ENCODE measurements at places on chromosomes 3 and 15.

- no peak for DNase-seq
These were observed 338.6 kb upstream of the POU1F1 start for GRCh38 chr3:87614998-87615397.

DNA sequence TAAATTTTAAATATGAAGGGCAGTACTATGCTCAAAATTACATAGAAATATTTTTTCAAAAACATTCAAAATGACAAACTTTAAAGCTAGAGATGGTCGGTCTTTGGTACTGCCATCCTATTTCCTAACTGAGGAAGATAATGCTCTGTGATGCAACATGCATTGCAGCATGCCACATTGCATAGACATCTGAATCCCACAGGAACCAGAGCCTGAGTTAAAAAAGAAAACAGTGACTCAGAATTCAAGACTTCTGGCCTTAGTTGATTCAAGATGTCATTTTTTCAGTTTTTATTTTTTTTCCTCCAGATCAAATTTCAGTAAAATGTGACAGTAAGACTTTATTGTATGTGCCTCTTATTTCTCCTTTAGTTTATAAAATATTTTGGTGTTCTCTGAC is 33.1 kb downstream of the TP63 start:
- DNase-seq, result no peak

DNA sequence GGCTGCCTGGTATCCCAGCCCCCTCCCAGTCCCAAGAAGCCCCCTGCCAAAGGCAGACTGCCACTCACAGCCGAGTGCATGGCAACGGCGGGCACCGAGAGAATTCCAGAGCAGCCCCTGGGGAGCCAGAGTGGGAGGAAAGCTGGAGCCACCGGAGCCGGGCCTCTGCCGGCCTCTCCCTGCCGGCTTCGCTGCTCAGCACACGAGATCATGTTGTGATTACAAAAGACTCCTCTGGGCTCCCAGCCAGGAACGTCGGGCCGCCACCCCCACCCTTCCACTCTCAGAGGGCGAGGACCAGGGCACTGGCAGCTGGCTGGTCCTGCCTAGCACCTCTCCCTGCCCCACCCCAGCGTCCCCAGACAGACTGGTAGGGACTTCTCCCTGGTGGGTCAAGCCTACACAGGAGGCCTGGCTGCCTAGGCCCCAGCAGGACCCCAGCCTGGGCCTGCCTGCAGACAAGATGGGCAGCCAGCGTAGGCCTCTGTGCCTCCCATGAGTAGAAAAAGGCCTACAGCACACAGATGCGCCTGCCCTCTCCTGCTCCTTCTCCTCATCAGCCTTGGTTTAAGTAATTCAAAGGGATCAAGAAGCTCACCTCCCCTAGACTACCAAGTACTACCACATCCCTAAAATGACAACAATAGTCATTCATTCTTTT is at the start of gene CCDC9B:
Gene CCDC9B, minus strand, starts transcription at position 200 of the 661 bp plus-strand sequence. Its CDS starts 120 bp downstream, at position 80.
- peak; percentile 74 for DNase-seq

GRCh38 chr3:62117903-62118548 is 255.3 kb downstream of the FEZF2 start:
- DNase-seq, result no peak

GRCh38 chr3:46656778-46657556 is 36.5 kb downstream of the ALS2CL start:
- DNase-seq, result no peak

DNA sequence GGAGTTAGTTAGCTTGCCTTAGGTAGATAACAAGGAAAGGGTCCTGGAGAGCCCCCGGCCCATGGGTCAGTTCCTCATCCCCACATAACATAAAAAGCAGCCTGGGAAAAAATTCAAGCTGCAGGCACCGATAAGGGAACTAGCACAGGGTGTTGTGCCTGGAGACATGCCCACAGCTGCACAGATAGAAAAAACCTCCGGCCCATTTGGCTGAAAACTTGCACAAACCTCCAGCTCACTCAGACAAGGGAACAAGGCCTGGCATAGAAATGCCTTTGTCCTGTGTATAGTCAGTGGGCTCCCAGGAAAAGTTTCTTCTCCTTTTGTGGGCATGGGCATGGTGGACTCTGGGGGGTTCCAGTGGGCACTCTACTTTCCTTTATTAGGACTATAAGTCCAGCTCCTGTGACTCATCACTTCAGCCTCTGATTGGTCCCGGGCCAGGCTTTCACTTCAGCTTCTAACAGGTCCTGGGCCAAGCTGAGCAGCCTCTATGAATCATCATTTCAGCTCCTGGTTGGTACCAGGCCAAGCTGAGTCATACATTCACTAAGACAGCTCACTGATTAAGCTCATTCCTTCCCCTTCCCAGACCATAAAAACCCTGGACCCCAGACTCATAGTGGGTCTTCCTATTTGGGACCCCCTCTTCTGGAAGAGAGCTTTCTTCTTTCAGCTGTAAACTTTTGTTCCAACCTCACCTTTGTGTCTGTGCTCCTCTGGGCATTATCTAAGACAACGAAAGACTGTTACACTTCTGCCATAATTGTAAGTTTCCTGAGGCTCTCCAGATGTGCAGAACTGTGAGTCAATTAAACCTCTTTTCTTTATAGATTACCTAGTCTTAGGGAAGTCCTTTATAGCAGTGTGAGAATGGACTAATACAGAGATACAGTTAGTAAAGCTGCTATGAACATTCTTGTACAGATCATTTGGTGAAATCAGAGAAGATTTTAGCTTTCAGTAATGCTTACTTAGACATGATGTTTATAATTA is 348.0 kb upstream of the DPPA4 start:
- DNase-seq, result peak; percentile 45

DNA sequence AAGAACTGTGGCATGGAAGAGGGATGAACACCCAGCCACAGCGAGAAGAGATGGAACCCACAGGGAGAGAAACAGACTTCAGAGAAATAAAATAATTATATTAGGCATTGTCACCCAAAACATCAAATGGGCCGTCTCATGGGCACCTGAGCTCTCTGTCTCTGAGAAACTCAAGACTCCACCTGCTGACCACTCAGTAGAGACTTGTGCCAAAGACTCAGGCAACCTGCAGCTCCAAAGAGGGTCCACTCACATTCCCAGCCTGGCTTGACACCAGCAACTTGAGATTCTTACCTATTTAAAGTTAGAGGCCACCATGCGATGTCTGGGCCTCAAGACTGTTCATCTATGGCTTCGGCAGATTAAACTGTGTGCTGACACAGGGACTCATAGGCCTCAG is 12.0 kb downstream of the SEMA5B start:
- no peak for DNase-seq

DNA sequence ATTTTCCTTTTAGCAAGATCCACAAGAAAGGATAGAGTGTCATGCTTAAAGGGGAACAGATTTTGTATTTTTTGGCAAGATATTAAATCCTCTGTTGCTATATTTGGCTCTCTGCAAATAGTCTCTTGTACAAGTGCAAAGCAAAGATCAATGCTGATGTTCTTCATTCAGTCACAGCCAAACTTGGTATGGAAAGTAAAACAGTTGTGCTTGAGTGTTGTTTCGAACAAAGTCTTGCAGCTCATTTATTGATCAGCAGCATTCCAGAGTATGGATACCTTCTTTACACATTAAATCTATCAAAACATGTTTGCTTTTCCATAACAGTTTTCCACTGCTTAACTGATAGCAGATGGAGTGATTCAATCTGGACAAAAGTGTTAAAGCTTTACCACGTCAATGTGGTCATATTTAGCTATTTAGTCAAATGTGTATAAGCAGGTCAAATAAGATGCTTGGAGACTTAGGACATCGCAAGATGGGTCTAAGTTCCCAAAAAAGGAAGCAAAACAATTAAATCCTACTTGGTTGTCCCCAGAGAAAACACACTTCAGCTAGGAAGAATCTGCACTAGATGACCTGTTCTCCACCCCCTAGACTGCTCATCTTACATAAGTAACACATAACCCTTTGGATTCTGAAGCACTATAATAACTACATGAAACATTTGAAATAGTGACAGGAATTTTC is 52.4 kb downstream of the VGLL3 start:
- DNase-seq, result no peak

GRCh38 chr3:128360705-128361271 is 105.9 kb downstream of the DNAJB8 start:
- DNase-seq, result no peak

- DNase-seq, result no peak
These were observed 70.6 kb downstream of the GAP43 start for GRCh38 chr3:115693868-115694267.

DNA sequence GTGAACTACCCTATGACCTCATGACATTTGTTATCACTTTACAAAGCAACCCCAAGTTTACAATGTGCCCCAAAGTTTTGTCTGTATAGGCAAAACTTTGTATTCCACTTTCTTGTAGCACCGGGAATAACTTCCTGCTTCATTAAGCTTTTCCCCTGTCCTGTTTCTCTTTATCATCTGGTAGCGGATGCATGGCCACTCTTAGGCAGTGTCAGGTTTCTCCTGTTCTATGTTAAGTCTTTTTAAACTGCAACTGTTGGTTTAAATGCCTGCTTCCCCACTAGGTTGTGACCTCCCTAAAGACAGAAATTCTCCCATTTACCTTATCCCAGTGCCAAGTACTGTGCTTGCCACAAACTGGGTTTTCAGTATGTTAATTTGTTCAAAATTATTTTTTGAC is 433.6 kb upstream of the DPH6 start:
- no peak for DNase-seq

- DNase-seq, result no peak
These were observed 33.9 kb downstream of the GRK7 start for GRCh38 chr3:141796889-141797781.

- DNase-seq, result no peak
These were observed 9.9 kb upstream of the UBL7 start for GRCh38 chr15:74470631-74471395.

Measured in foreskin melanocyte (primary cell).